Activated CD4-positive, alpha-beta T cell treated with anti-CD3 and anti-CD28 coated beads, Interleukin-2, amount 50 U/mL, for 24 hours (primary cell): ENCODE measurements at places on chromosomes 5 and 9.

GRCh38 chr5:78008356-78008967, 232.3 kb upstream of the TBCA start:
- DNase-seq = no peak

DNA sequence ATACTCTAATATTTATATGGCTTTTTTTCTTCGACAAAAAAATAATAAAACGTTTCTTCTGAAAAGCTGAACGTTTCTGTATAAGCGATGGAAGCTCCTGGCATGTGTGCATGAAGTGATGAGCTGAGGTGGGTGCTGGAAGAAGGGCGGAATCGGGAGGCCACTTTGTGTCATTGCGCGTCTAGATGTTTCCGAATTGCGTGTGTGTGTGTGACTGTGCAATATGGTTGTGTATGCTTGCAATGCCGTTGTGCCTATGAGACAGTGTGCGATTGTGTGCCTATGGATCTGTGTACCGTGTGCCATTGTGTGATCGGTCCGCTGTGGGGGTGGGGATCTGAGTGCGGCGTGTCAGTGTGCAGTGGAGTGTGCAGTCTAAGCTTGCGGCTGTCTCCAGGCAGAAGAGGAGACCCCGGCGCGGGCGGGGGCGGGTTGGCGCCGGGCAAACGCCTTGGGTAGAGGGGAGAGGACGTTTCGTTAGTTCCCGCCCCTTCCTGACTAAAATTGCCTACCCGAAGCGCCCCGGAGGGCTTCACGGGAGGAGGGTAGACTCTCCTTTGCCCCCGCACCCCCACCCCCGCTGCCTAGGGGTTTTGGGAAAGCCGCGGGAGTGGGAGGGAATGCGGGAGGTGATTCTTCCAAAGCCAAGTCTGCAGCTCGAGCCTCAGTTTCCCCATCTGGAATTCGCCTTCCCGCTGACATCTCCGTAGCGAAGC, 24.2 kb downstream of the PCDHGC5 start:
- no peak for DNase-seq

DNA sequence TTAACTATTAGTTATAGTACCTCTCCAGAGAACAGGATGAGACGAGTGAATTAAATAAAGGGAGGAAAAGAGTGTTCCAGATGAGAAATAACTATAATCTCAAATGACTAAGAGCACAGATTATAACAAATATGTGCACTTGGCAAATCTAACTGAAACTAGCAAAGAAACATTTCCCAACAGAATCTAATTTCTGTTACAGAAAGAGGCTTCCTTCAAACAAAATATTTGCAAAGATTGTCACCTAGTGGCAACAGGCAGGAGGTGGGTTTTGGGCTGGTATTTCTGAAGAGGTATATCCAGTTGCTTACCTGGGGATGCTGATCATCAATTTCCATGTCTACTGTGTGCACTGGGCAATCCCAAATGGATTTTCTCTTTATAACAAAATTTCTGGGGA, 5.6 kb upstream of the SPDL1 start:
- no peak for DNase-seq

DNA sequence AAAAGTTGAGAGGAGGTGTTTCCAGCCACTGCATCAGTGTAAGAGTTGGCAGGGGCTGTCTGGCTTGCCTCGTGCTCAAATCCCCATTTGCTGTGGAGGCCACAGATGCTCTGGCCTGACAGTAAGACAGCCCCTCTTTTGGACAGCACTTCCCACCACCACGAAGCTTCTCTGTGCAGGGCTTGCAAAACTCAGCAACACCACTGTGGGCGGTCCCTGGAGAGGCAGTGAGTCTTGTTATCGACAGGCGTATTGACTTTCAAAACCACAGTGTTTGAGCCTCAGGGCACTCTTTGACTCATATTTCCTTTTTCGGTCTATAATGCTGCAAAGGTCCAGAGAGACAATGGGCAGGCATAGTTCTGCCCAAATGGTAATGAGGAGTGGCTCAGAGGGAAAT, 539.5 kb downstream of the EBF1 start:
- no peak for DNase-seq

- no peak for DNase-seq
These were observed 52.3 kb downstream of the ADAMTS2 start for GRCh38 chr5:179292681-179293635.

GRCh38 chr9:121949766-121950165, 143.3 kb downstream of the TTLL11 start:
- DNase-seq = no peak

DNA sequence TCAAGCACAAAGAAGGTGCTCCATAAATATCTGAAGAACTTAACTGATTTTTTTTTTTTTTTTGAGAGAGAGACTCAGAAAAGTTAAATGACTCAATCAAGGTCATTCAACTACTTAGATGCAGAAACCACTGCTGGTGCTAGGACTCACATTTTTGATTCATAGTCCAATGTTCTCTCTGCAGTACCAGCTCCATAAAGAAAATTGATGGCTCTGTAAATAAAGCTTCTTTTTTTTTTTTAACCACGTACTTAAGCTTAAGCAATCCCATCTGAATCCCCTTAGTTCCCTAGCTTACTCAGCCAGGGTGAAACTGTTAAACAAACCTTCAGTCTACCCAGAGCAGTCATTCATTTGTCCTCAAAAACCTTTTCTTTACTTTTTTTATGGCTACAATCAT, 657.0 kb upstream of the WWC1 start:
- DNase-seq = no peak

DNA sequence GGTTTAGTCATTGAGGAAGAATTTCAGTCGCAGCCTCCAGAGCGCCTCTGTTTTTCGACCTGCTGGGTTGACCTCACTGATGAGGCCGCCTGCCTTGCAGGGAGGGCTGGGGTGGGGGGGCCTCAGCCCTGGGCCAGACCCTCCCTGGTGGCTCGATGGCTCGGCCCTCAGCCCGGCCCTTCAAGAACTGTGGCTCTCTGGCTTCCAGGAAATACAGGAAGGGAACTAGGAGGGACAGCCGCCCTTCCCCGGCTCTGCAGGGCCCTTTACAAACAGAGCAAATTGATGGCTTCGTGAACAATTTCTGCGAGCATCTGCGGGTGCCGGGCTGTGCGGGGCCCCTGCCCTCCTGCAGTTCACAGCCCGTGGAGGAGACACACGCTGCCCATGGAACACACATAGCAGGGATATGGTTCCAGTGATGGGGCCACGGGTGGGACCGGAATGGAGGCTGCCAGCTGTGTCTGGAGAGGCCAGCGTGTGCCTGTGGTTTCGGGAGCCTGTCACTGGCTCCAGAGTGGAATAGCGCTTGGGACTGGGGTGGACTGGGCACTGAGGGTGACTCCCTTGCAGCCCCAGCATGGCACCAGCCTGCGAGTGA, 39.6 kb downstream of the COL5A1 start:
- DNase-seq = no peak

GRCh38 chr5:96384353-96384752, 48.7 kb downstream of the PCSK1 start:
- DNase-seq = no peak

DNA sequence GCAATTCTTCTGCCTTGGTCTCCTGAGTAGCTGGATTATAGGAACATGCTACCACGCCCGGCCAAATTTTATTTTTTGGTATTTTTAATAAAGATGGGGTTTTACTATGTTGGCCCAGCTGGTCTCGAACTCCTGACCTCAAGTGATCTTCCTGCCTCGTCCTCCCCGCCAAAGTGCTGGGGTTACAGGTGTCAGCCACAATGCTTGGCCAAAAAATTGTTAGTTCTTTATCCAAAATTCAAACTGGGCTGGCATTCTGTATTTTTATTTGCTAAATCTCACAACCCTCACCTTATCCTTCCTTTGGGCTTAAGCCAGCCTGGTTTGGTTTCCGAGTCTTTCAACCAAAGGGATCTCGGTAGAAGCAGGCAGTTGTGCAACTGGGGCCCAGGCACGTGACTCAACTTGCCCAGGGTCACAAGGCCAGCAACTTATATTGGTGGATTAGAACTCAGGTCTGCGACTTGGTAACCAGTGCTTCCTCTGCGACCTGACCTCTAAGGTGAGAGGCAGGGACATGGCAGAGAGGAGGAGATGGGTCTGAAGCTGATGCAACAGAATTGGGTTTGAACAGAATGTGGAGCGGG, 26.5 kb upstream of the BOD1 start:
- DNase-seq = no peak

DNA sequence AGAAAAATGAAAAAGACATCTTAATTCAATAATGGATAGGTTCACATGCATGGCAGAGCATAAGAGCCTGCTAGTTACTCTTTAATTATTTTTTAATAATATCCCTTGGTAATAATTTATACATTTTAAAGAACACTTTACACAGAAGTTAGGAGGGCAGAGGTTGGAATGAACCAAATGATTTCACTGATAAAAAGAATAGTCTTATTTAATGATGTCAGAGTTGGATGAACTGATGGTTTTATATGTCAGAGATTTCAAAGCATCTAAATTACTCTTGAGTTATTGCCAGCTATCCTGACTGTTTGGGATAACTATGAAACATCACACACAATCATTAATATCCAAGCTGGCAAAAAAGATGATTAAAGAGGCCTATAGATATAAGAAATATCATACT, 244.8 kb downstream of the CSNK1G3 start:
- DNase-seq = no peak

- no peak for DNase-seq
These were observed 49.6 kb upstream of the TNFSF15 start for GRCh38 chr9:114855488-114855887.

GRCh38 chr5:152593388-152593787, 188.3 kb upstream of the NMUR2 start:
- no peak for DNase-seq

DNA sequence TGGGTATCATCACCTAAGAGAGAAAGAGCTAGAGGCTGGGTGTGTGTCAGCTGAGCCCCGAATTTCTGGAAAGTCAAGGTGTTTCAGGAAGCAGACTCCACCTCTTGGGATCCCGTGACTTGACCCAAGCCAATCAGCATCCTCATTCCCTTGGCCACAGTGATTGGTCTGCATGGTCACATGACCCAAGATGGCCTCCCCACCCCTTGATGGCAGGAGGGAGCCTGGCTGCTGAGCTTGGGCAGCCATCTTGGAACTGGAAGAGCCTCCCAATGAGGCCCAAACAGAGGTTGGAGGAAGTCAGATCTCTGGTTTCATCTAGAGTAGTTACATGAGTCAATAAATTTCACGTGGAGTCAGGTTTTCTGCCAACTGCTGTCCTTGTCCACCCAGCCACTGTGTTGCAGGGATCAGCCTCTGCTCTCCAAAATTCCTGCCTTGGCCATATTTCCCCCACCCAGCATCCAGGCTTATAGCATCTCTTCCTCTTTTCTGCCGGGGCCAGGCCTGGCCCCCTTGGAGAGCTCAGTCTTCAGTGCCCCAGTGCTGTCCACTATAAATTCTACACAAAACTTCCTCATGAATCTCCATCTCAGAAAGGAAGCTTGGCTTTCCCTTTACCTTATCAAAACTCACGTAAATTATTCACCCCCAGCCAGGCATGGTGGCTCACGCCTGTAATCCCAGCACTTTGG, 17.2 kb upstream of the SUSD3 start:
- DNase-seq = no peak

- no peak for DNase-seq
These were observed 945 bp downstream of the ANKDD1B start for GRCh38 chr5:75612226-75612569.

GRCh38 chr9:117224695-117225094, 190.2 kb downstream of the ASTN2 start:
- DNase-seq = no peak

- DNase-seq = no peak
These were observed 70.6 kb downstream of the TENT4A start for GRCh38 chr5:6783787-6784186.

GRCh38 chr9:126959336-126959735, 44.8 kb downstream of the RALGPS1 start:
- DNase-seq = no peak

DNA sequence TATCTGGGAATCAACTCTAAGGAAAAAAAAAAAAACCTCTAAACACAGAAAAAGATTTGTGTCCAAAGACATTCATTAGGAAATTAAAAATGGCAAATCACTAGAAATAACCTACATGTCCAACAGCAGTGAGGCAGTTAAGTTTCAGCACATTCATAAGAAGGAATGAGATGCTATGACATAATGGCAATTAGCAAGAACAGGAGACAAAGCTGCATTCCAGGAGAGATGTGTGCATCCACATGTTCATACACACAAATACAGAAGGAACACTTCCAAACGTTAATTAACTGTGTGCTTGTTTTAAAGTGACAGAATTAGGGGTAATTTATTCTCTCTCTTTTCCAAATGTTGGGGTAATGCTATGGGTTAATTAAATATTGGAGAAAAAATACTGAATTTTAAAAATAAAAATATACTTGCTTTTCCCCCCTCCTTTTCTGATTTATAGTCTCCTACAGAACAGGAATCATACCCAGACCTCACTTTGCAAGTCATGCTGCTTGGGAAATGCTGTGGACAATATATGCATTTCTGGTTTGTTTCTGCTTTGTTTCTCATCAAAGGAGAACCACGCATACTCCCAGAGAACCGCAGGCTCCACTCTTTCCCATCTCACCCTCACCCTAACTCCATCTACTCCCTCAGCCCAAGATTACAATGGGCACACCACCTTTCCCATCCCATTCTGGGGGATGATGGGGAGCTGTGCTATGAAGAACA, 114.1 kb downstream of the CDK5RAP2 start:
- no peak for DNase-seq

GRCh38 chr5:167985373-167985772, 306.1 kb upstream of the WWC1 start:
- DNase-seq = no peak

GRCh38 chr9:11933926-11934325, 759.3 kb upstream of the TYRP1 start:
- DNase-seq = no peak

DNA sequence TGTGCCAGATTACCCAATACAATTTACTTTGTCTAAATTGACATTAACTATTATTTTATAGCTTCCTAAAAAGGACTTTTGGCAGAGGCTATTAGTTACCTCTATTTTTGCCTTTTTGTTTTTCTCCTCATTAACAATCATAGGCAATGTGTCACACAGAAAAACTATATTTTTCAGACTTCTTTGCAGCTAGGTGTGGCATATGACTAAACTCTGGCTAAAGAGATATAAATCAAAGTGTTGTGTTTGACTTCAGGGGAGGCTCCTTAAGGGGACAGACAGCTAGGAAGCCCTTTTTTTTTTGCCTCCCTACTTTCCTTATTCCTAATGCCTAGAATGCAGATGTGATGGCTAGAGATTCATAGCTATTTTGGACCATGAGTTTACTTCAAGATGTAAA, 19.7 kb upstream of the GCNT4 start:
- DNase-seq = no peak

- DNase-seq = no peak
These were observed 211.5 kb downstream of the PCSK5 start for GRCh38 chr9:76101947-76102346.

- DNase-seq = no peak
These were observed 434.0 kb downstream of the NFIB start for GRCh38 chr9:13879981-13880380.

GRCh38 chr5:110517396-110517795, 209.1 kb downstream of the TMEM232 start:
- DNase-seq = no peak

GRCh38 chr5:373710-374602, 52.4 kb downstream of the AHRR start:
- DNase-seq = peak; percentile 76

DNA sequence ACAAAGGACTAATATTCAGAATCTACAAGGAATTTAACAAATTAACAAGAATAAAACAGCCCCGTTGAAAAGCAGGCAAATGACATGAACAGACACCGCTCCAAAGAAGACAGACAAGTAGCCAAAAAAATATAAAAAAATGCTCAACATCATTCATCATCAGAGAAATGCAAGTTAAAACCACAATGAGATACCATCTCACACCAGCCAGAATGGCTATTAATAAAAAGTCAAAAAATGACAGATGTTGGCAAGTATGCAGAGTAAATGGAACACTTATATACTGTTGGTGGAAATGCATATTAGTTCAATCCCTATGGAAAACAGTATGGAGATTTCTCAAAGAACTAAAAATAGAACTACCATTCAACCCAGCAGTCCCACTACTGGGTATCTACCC, 302.7 kb upstream of the RGMB start:
- no peak for DNase-seq
